Hypothalamus (tissue), 51 donors: ENCODE measurements at places on chromosomes 3 and 15.

DNA sequence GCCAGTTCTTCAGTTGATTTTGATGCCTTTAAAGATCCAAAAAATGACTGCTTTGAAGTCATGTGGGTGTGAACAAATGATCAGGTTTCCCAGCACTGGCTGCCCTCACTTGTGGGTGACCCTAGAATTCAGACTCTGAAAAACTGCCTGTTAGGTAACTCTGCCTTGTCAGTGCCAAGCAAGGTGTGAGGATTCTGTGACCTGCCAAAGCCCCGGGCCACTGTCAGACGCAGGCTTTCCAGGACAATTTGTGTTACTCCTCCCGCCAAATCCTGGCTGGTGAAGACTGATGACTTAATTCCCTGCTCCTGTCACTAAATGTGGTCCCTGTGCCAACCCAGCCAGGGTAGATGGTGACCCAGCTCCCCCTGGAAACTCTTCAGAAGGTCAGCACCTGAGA, 99.2 kb upstream of the PSMD6 start:
- no peak for DNase-seq

DNA sequence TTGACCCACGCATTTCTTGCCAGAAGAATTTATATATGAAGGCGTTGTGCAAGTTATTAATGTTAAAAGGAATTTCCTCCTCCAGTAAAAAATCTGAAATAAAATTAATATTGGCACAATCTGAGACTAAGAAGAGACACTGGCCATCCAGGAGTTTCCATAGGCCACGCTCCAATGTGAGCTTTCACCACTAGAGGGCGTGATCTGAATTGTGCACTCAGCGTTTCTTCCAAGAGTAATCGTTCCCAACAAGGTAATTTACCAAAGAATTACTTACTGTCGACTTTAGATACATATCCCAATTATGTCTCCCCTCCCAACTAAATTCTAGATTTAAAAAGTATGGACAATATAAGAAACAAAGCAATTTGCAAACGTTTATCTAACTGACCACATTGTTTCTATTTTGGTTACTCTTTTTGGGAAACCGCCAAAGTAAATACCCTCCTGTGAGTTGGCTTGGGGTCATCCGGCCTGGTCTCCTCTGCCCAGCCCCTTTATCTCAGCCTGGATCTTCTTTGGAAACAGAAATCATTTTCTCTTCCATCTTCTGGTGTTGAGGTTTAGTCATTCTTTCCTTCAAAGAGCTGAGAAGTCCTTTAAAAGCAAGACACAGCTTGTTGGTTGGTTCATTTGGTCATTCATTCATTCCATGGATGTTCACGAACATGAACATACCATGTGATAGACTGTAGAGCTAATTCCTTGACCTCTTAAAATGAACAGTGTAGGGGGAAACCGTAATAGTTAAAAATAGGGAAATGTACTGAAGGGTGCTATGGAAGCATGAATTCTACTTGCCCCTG, 26.2 kb downstream of the POLR2M start:
- DNase-seq, result peak; percentile 23

- no peak for DNase-seq
These were observed 105.7 kb downstream of the PPP2R3A start for GRCh38 chr3:136070953-136071949.

GRCh38 chr15:36469311-36469966, 110.0 kb upstream of the CDIN1 start:
- no peak for DNase-seq
